EH (cell line): ENCODE measurements at places on chromosomes 16 and 17.

DNA sequence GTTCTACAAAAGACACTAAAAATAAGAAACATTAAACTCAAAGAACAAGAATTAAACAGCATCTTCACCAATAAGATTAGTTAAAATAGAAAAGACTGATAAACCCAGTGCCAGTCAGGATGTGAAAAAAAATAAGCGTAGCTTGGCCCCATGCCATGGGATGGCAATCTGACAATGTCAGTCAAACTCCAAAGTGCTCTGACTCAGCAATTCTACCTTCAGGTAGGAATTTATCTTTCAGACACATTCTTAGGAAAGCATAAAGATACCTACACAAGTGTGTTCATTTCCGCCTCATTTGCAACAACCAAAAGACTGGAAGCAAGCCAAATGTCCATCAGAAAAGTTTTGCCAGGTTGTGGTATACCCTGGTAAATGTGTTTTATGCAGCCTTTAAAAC is 9.1 kb upstream of the MPO start:
- no peak for DNase-seq

DNA sequence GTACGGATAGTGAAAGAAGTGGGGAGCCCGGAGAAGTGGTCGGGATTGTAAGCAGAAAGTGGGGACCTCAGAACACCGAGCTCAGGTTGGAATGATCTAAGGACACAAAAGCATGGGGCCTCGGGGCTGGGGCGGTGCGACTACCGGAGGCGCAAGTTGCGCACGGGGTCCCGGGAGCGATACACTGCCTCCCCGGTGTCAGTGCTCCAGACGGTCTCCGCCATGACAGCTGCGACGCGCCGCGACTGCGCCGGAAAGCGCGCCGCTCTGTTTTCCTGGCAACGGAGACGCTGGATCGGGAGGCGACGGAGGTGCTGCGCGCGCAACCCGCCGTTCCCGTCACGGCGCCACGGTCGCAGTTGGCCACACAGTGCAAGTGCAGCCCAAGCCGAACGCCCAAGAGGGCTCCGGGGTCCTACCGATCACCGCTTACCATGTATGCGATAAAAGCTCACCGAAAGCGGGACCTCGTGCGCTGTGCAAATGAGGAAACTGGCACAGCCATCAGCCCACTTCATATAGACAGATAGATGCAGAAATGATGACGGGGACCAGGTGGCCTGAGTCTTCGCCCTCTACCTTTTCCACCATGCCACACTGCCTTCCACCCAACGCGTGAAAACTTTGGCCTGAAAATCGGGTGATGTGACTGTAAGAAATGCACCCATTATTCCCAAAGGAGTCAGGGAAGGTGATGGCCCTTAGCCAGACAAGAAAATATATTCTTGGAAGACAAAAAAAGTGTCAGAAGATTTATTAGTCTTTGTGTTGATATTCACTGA is at the start of gene MKS1:
Gene MKS1 (minus strand): TSS at position 249 of the 782 bp plus-strand sequence. CDS start 25 bp downstream, at position 224.
- peak; percentile 90 for DNase-seq

- DNase-seq: no peak
Measured at GRCh38 chr16:58497935-58498334, 2.0 kb upstream of the NDRG4 start.

DNA sequence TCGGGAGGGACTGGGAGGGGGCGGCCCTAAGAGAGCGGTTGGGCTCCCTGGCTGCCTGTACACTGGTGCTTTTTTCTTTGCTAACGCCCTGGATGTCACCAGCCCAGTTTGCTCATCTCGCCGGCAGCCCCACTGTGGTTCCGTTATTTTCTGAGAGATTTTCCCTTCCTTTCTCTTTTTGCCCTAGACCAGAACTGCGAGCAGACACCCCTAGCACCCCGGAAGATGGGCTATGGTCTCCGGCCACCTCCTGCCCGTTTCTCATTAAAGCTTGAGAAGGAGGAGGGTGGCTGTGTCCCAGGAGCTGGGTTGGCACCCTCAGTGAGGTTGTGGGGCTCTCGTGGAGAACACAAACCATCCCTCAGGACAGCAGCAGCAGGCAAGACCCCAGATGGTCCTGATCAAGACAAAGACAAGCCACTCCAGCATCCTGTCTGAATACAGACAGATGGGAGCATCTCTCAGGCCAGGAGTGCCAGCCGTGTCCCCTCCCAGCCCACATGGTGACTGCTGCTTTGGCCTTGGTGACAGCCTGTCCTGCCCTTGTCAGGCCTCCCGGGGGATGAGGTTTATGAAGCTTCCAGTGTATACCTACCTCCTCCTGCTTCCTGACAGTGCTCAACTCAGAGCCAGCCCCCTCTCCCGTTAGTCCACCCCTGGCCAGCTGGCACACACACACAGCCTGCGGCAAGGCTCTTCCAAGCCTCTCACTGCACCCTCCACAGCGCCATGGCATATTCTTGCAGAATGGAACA is 77.2 kb downstream of the KCNJ12 start:
- no peak for DNase-seq

GRCh38 chr16:29994600-29995323 is 655 bp downstream of the HIRIP3 start:
- peak; percentile 91 for DNase-seq
